ENCODE measurements at places on chromosomes 2 and 18.

DNA sequence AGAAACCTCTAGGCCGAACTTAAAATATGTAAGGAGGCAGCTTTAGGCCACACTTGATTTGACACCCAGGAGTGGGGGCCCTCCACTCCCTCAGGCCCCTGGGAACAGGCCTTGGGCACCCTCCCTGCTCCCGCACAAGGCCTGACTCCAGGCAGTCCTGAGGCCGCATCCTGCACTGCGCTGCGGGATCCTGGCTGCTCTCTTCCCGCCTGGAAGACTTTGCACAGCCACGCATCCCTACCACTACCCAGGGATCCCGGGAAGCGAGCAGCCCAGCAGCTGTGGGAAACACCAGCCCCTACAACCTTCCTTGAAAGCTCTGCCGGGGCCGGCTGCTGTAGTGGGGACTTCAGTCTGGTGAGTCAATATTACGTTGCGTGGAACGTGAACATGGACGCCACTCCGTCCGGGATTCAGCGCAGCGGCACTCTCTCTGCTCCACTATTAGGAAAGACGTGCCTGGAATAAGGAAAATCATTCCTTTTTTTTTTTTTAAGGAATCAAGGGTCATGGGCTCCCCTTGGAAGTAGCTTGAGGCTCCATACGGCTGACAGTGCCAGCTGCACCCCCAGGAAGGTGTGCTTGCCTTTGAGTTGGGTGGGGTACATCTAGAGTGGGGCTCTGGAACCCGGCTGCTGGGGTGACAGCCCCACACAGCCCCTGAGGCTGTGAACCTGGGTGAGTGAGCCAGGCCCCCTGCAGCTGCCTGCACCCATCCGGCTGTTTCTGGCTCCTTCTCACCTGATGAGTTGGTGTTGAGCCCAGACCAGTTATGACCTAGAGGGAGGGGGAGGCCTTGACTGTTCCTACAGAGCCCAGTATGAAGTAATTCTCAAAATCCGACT is 119.2 kb upstream of the TMEM18 start:
- no peak for DNase-seq

DNA sequence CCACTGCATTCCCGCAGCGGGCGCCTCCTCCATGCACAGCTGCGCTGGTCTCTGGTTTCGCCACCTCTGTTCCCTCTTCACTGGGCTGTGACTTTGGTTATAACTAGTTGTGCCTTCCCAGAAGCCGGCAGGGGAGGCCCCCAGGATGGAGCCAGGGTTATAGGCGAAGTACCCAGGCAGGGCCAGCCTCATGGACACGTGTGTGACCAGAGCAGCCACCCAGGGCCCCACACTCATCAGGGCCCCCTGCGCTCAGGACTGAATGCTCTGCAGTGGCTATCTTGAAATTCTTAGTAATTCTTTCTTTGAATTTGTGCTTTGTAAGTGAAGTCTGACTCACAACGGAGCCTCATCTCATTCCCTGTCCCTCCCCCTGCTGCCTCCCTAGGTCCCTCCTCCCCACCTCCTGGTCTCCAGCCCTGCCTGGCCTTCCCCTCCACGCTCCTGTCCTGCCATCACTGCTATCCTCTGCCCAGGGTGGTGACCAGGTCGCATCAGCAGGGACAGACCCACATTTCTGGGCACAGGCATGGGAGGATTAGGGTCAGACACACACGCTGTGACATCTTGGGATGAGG is 38.1 kb upstream of the LBH start:
- no peak for DNase-seq

- no peak for DNase-seq
These were observed 122.6 kb upstream of the CTDP1 start for GRCh38 chr18:79556829-79557585.

DNA sequence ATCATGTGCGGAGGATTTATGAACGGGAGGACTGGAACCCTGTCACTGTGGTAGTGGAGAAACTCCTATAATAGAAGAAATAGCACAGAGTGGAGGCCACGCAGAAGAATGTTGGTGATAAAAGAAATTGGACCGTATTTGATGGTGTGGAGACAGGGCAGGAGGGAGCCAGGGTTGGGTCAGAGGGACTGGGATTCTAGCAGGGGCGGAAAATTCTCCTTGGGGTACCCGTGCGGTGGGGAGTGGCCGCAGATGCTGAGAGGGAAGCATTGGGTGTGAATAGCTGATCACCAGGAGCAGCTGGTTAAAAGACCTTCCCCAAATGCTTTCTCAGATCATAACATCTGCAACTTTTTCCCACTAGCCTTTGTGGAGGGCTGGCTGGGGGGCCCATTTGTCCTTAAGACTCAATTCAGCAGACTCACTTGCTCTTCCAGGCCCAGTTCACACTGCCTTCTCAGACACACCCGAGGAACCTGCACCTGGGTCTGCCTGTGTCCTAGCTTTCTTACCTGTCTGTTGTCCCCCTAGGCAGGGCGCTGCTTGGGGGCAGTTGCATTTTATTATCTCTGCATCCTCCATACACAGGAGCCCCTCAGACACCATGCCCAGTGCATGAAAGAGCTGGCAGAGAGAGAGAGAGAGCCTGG is 7.1 kb downstream of the SH3BP4 start:
- DNase-seq, result no peak

DNA sequence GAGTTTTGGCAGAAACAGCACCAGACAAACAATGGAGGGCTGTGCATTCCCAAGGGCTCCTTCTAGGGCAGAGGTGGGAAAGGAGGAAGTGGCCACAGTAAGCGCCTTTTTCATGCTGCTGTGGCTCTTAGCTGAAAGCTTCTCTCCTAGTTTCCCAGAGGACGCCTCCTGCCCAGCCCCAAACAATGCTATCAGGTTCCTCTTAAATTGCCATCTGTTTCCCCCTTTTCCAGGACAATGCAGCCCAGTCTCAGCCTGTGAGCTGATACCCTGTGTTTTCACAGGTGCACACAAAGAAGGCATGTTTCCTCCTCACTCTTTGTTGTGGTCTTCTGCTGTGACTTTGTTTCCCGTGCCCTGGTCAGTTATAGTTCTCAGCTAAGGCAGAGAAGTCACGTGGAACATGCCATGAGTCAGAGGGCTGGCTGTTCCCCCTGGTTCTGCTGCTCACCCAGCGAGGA is 5.4 kb upstream of the FAM124B start:
- DNase-seq, result no peak

GRCh38 chr2:171995586-171995985 is 4.2 kb upstream of the METAP1D start:
- DNase-seq, result no peak

Data from stimulated activated CD4-positive, alpha-beta T cell treated with anti-CD3 and anti-CD28 coated beads, Interleukin-15, amount 100 ng/mL, for 48 hours (primary cell).